ENCODE measurements at places on chromosomes 1 and 21. TPM values are rescaled to one million over a fixed set of nuclear protein-coding genes. Genes with fewer than 3 reads are reported as not detected.

A3GALT2 gene
- not detected for polyA plus RNA-seq

TRIM17 gene
- polyA plus RNA-seq: 1.5 TPM

DNA sequence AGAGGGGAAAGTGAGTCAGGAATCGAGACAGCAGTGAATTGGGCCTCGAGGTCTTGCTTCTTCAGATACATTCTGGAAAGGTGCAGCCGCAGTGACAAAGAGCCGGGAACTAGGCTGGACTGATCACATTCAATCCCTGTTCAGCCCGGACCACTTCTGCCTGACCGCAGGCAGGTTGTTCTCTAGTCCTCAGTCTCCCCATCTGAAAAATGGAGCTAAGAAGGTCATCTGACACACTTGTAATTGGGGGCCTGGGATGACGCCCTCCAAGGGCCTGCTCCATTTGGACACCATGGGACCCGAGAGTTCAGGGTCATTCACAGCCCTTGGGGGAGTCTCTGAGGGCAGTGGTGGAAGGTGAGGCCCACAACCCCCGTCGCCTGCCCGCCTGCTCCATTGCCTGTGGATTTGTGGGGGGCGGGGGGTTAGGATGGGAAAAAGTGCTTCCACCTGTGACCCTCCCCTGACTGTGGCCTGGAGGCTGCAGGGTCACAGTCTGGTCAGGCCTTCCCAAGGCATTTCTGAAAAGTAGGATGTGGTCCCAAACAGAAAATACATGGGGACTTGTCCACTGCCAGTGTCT, 87.9 kb upstream of the CSF3R start:
- H3K27me3 ChIP-seq: no peaks in the 10 kb centered on the region
- H3K36me3 ChIP-seq: no peaks in the 10 kb centered on the region
- DNase-seq: no peak
- H3K27ac ChIP-seq: no peak overlapping the region

DNA sequence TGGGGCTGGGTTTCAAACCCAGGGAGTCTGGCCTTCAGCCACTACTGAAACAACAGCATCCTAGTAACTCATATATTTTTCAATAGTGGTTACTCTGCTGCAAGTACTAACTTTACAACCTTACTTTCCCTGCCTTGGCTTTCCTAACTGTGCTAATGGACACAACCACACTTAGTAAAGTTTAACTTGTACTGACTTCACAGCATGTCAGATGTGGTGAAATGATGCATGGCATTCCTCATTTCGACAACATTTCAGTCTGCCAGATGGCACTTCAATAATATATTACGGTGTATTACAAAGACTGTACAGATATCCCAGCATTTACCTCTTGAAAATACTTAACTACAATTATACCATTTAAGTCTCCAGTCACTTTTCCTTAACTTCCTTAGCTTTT, 27.8 kb downstream of the LRRC7 start:
- DNase-seq: no peak
- no peaks in the 10 kb centered on the region for H3K27me3 ChIP-seq
- no peak overlapping the region for H3K4me3 ChIP-seq
- H3K36me3 ChIP-seq: no peaks in the 10 kb centered on the region
- H3K27ac ChIP-seq: no peak overlapping the region
- H3K4me1 ChIP-seq: no peaks in the 10 kb centered on the region

DNA sequence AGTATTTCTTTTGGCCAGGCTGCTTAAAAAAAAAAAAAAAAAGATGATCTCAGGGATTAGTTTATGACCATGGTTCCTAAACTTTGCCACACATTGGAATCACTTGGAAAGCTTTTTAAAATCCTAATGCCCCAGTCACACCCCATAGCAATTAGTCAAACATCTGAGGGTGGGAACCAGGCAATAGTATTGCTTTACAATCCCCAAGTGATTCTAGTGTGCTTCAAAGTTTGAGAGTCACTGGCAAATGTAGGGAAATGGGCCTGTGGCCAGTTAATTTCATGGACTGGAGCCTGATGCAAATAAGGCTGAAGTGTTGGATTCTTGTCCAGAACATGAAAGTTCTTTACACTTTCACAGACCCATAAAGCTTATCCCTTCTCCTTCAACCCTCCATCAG, 374.6 kb upstream of the ESRRG start:
- H3K36me3 ChIP-seq: no peaks in the 10 kb centered on the region
- H3K27me3 ChIP-seq: no peaks in the 10 kb centered on the region
- DNase-seq: no peak
- H3K4me1 ChIP-seq: no peaks in the 10 kb centered on the region
- H3K27ac ChIP-seq: no peak overlapping the region

- no peak overlapping the region for H3K27ac ChIP-seq
- H3K4me3 ChIP-seq: no peak overlapping the region
- H3K4me1 ChIP-seq: no peaks in the 10 kb centered on the region
- DNase-seq: no peak
Observed at GRCh38 chr1:175380521-175381300, 188.1 kb upstream of the KIAA0040 start.

- H3K4me3 ChIP-seq: no peak overlapping the region
- H3K36me3 ChIP-seq: no peaks in the 10 kb centered on the region
- H3K4me1 ChIP-seq: no peaks in the 10 kb centered on the region
- H3K27me3 ChIP-seq: peaks cover 16% of the 10 kb centered on the region
- no peak overlapping the region for H3K27ac ChIP-seq
Observed at GRCh38 chr1:11648732-11649158, 5.5 kb downstream of the FBXO2 start.

GRCh38 chr1:245306628-245307410, 152.0 kb downstream of the KIF26B start:
- no peak overlapping the region for H3K4me3 ChIP-seq
- H3K27ac ChIP-seq: no peak overlapping the region
- H3K36me3 ChIP-seq: no peaks in the 10 kb centered on the region
- H3K27me3 ChIP-seq: no peaks in the 10 kb centered on the region
- peak; percentile 85 for DNase-seq

GRCh38 chr1:156001021-156001661, 19.6 kb downstream of the SSR2 start:
- no peak overlapping the region for H3K27ac ChIP-seq
- no peaks in the 10 kb centered on the region for H3K27me3 ChIP-seq
- H3K36me3 ChIP-seq: no peaks in the 10 kb centered on the region
- H3K4me1 ChIP-seq: no peaks in the 10 kb centered on the region
- DNase-seq: no peak
